Esophagus squamous epithelium (tissue), 5 donors: ENCODE measurements at places on chromosomes 11 and 22. TPM values are rescaled to one million over a fixed set of nuclear protein-coding genes. Genes with fewer than 3 reads are reported as not detected.

Gene OR8A1
- total RNA-seq: not detected

GRCh38 chr22:37161443-37161842 is 11.7 kb upstream of the IL2RB start:
- H3K36me3 ChIP-seq: no peaks in the 10 kb centered on the region
- H3K4me1 ChIP-seq: peaks cover 2% of the 10 kb centered on the region
- H3K27me3 ChIP-seq: peaks cover 37% of the 10 kb centered on the region
- H3K4me3 ChIP-seq: no peak overlapping the region
- no peak overlapping the region for H3K27ac ChIP-seq
- DNase-seq: no peak

GRCh38 chr11:69369210-69369825 is 75.4 kb downstream of the MYEOV start:
- no peak overlapping the region for H3K4me3 ChIP-seq
- no peak for DNase-seq
- H3K27ac ChIP-seq: no peak overlapping the region
- peaks cover 4% of the 10 kb centered on the region for H3K4me1 ChIP-seq
- no peaks in the 10 kb centered on the region for H3K27me3 ChIP-seq

DNA sequence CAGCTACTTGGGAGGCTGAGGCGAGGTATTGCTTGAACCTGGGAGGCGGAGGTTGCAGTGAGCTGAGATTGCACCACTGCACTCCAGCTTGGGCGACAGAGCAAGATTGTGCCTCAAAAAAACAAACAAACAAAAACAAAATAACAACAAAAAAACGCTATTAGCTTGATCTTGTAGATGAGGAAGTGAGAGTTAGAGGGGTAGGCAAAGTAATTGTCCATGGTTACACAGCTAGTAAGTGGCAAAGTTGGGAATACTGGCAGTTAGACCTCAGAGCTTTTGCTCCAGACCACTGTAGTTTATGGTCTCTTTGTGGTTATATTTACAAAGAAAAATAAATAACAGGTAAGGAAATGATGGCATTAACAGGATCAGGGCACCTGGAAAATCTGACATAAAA is 15.1 kb downstream of the LDHC start:
- H3K27me3 ChIP-seq: no peaks in the 10 kb centered on the region
- no peaks in the 10 kb centered on the region for H3K4me1 ChIP-seq
- no peak overlapping the region for H3K4me3 ChIP-seq
- no peak for DNase-seq
- no peak overlapping the region for H3K27ac ChIP-seq

GRCh38 chr11:47867823-47868222 is 19.7 kb upstream of the NUP160 start:
- H3K36me3 ChIP-seq: no peaks in the 10 kb centered on the region
- DNase-seq: no peak
- no peak overlapping the region for H3K4me3 ChIP-seq

DNA sequence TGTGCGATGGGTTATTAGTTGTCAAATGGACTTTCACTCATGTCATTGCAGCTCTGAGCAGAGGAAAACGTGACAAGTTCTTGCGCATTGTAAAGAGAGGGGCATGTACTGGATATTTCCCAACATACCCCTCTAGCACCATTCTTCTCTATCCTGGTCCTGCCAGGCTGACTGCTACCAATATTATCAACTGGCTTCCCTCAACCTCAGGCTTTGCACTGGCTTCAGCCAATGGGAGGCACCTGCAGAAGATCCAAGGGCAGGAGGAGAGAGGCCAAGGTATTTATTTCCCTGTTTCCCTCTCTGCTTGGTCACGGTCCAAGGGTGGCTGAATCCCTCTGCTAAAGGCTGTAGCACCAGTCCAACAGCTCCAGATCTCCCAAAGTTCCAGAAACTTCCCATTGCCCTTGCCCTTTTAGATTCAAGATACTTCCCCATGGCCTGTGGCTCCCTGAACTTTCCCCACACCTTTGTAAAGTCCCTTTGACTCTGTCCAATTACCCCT is 175.6 kb upstream of the NECTIN1 start:
- H3K4me3 ChIP-seq: no peak overlapping the region
- no peaks in the 10 kb centered on the region for H3K36me3 ChIP-seq
- H3K27ac ChIP-seq: no peak overlapping the region
- no peaks in the 10 kb centered on the region for H3K27me3 ChIP-seq
- no peak for DNase-seq
- peaks cover 5% of the 10 kb centered on the region for H3K4me1 ChIP-seq
